Type B pancreatic cell (in vitro differentiated cells): ENCODE measurements at places on chromosomes 5 and 9.

- no peak for DNase-seq
Measured at GRCh38 chr5:14143841-14144585, 871 bp downstream of the TRIO start.

GRCh38 chr5:88089719-88090390, 178.8 kb downstream of the TMEM161B start:
- no peak for DNase-seq

DNA sequence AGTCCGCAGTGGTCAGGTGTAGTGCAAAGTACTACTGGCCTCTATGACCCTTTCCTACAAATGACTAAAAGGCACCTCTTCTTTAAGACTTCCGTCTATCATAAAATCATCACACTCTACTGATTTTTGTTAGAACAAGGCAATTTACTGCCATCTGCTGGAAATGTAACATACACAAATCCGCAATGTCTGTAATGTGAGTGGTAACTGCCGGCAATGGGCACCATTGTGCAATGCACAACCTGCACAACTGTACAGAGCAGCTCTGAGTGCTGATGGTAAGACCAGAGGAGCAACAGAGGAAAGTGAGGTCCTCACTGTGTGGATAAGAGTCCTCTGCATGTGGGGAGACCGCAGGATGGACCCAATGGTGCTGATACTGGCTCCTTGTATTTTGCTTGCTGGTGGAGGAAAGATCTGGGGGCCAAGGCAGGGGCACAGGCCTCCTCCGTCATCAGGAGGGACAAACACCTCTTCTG, 103.7 kb downstream of the ATPSCKMT start:
- DNase-seq = no peak

- no peak for DNase-seq
Measured at GRCh38 chr9:121871431-121872025, 220.1 kb downstream of the DAB2IP start.

GRCh38 chr9:137320555-137321384, 18.7 kb upstream of the NRARP start:
- peak; percentile 67 for DNase-seq

GRCh38 chr5:132853323-132853722, 12.9 kb downstream of the GDF9 start:
- DNase-seq = no peak

DNA sequence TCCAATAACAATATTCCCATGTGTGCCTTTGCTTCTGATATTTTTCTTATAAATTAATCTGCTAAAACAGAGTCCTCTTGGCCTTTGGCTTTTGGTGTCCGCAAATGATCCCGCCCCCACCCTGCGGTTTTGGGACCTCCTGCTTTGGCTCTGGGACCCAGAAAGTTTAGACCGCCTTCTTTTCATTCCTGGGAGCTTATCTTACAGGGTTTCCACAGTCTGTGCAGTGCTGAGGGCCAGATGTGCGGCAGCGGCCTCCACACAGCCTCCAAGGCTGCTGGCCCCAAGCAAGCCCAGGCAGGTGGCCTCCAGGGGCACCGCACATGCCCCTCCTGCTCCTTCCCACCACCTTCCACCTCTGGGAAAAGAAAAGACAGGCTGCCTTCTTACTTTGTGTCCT, 191.5 kb downstream of the ERCC6L2 start:
- DNase-seq = no peak

DNA sequence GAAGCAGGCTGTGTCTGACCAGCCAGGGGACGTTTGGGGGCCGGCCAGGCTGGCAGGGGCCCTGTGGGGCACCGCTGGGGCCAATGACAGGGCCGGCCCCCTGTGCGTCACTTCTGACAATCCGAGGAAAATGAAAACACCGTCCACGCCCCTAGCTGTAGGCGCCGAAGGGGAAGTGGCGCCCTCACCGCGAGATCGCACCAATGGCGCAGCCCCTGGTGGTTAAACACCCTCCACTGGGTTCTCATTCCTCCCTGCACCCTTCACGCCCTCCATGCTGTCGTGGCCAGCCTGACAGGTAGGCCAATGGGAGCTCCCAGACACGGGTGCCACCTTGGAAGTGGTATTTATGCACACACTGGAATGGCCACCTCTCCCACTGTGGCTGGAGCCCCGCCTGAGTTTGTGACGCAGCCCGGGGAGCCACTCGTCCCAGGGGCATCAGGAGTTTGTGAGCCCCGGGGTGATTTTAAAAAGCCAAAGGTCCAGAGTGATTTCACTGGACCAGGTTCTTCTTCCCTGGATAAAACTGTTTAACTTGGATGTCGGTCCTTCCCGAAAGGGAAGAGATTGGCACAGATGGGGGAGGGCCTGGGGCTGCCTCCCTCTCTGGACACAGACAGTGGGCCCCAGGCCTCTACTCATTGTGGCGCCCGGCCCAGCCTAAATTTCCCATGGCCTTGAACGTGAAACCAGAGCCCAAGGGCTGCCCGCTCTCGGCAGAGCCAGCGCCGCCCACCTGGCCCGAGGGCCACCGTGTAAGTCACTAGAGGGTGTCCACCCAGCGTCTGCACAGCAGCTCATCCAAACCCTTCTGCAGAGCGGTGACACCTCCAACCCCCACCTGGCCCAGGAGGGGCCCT, 49.7 kb downstream of the NKD2 start:
- no peak for DNase-seq

- no peak for DNase-seq
Measured at GRCh38 chr5:101080462-101081240, 177.6 kb upstream of the ST8SIA4 start.

DNA sequence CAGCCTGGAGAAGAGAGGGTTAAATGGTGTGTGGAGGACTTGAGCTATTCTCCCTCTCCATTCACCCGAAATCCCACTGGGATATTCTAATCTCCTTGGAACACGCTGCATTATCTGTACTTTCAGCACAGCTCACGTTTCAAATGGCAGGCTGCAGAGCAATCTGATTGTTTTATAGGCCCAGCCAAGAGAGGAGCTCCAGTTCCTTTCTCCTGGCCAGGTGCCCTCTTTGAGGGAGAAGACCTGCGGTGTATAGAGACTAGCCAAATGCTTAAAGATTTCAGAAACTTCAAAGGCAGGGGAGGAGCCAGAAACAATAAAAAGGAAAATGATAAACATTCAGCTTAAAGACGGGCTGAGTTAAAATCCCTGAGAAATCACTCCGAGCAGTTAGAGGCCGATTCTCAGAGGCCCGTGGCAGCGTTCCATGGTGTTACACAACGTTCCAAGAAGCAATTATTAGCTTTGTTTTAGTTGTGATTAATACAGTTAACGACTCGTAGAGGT, 564.0 kb upstream of the KLF4 start:
- DNase-seq = no peak

DNA sequence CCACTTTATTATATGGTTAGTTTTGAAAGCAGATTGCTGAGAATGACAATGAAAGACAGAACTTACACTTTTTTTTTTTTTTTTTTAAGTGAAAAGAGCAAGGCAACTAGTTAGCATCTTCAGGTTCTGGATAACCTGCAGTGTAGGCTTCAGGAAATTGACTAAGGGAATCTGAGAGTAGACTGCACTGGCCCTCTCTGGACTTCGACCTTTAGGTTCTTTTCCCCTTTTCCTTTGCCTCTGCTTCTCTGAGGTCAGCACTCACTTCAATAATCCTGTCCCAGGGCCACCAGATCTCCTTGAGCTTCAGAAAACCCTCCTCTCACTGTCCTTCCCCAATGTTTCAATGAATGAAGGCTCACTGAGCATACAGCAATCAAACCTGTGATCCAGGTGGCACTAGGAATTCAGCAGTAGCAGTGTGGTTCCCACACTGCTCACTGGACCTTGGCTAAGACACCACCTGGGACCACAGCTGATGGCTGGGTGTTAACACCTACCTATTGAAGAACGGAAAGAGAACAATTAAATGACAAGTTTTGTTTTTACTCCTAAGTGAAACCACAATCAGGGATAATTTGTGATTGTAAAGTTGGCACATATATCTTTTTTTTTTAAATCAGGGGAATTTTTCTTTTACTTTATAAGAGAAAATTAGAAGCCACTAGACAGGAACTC, 85.8 kb upstream of the IL6ST start:
- DNase-seq = no peak

DNA sequence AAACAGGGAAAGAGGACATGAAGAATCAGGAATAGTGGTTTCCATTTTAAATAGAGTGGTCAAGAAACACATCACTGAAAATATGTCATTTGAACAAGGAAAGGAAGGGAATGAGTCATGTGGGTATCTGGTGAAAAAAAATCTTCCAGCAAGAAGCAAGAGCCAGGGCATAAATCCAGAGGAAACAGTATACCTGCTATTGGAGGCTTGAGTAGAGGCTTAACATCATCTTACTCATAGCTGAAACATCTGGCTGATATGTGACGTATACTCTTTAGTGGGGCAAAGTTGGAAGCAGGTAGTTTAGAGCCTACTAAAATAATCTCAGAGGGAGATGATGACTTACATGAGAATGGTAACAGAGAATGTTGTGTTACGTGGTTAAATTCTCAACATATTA, 517.2 kb downstream of the CAAP1 start:
- DNase-seq = no peak

- DNase-seq = no peak
Measured at GRCh38 chr9:124372038-124372437, 43.2 kb downstream of the PSMB7 start.

DNA sequence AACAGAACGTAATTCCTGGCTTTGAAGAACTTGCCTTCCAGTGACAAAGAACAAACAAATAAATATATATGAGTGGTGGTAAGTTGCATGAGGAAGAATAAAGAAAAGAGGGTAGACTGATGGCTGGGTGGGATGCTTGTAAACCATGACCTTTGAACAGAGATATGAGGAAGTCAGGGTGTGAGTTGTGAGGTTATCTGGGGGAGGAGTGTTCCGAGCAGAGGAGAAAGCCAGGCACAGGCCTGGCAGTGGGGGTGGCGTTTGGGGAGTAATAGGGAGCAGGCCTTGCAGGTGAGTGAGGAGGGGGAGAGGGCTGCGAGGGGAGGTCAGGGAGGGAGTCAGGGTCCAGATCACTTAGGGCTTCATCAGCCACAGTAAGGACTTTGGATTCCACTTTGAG, 213.4 kb downstream of the PTTG1 start:
- no peak for DNase-seq

DNA sequence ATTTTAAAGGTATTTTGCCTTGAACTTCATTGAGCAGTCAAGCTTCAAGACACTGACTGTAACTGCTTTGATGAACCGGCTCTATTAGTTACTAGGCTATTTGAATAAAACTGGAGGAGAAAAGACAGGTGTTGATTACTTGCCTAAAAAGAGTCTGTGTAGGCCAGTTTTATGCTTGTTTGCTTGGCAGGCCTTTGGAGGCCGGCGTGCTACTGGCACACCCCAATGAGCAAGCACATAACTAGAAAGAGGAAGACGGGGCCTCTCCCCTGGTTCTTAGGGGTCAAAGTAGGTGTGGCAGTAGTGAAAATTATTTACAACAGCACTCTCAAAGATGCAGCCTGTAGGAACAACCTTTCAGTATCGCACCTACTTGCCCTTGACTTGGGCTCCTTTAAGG, 2.1 kb upstream of the ZFR start:
- no peak for DNase-seq

DNA sequence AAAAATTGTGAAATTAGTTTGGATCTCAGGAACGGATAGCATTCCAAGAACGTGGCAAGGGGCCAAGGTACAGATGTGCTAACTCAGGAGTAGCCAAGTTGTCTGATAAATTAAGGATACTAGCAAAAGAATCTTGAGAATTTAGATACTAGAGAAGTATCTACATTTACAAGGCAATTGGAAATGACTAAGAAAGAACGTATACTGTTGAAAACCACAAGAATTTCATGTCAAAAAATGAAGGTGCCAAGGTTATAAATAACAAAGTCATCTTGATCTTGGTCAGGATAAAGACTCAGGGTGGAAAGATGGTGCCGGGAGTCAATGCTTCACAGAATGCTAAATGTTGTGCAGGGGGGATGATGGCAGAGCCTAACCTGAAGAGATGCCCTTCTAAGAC, 19.2 kb downstream of the CAPSL start:
- no peak for DNase-seq

- DNase-seq = no peak
Measured at GRCh38 chr9:21171351-21171750, 4.9 kb upstream of the IFNA21 start.

GRCh38 chr9:82583524-82583923, 479.4 kb downstream of the RASEF start:
- DNase-seq = no peak

GRCh38 chr5:147485046-147485445, 24.8 kb downstream of the DPYSL3 start:
- no peak for DNase-seq

- DNase-seq = no peak
Measured at GRCh38 chr5:98193921-98194760, 579.3 kb upstream of the RGMB start.

- DNase-seq = no peak
Measured at GRCh38 chr9:19057033-19057432, 7.8 kb downstream of the RRAGA start.

DNA sequence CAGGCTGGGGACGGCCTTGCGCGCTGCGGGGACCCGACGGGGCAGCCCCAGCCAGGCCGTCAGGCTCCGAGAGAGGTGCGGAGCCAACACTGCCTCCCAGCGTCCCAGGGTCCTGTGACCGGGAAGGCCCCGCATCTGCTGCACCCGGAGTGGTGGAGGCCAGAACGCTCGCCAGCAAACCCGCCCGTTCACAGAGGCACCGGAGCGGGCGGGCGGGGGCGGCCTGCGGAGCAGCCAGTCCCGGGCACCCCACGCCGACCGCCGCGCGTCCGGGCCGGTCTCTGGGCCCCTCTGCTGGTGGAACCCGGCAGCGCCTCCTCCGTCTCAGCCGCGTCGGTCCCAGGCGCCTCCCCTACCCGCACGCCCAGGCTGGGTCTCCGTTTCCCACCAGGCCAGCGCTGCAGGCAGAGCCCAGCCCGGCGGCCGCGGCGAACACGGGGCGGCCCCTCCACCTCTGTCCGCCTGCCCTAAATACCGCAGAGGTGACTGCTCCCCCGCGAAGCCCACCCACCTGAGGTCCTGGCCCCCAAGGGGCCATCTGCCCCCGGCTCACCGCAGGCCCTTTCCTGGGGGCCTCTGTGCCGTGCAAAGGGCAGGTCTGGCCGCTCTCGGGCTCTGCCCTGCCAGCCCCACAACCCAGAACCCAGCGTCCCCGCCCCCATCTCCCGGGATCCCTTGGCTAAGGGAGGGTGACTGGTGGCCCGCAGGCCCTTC, 15.9 kb downstream of the EXD3 start:
- peak; percentile 85 for DNase-seq

DNA sequence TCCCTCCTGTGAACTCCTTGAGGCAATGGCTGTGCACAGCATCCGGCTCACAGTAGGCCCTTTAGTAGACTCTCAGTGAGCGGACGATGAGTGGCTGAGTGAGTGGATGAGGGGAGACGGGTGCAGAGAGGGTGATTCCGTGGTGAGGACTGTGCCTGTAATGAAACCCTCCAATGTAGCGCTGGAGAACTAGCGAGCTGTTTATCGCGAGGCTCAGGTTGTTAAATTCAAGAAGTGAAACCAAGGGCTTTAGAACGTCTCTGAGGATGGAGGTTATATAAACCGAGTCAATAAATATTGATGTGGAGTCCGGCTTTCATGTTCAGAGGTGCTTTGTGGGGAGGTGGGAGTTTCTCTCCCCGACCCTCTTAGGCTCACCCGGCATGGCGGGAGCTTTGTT, 53.2 kb downstream of the NSG2 start:
- no peak for DNase-seq
